ENCODE measurements at places on chromosomes 6 and 20. TPM values are rescaled to one million over a fixed set of nuclear protein-coding genes. Genes with fewer than 3 reads are reported as not detected.

HLA-DQB2 gene
- 0.19 TPM for total RNA-seq

SPEF1 gene
- total RNA-seq, result 1.0 TPM

TFAP2A gene
- 12.1 TPM for total RNA-seq

OR12D3 gene
- not detected for total RNA-seq

MARCKS gene
- total RNA-seq, result 27.9 TPM

DEFB125 gene
- total RNA-seq, result not detected

RNF144B gene
- total RNA-seq, result 0.45 TPM

KCNK5 gene
- total RNA-seq, result 7.8 TPM

VWA7 gene
- 0.34 TPM for total RNA-seq

CLPSL2 gene
- total RNA-seq, result not detected

RSPH4A gene
- 0.40 TPM for total RNA-seq

JPH2 gene
- total RNA-seq, result 0.08 TPM

CGA gene
- not detected for total RNA-seq

IPCEF1 gene
- total RNA-seq, result not detected

TINAG gene
- total RNA-seq, result not detected

RNF39 gene
- not detected for total RNA-seq

HCK gene
- total RNA-seq, result not detected

TNF gene
- total RNA-seq, result not detected

DAAM2 gene
- total RNA-seq, result 8.3 TPM

Measured in A375 (cell line).